Activated T-helper 1 cell treated with anti-CD3 and anti-CD28 coated beads, Interleukin-2, amount 50 U/mL, for 16 hours (primary cell): ENCODE measurements at places on chromosomes 5 and 9.

- peak; percentile 14 for DNase-seq
Measured at GRCh38 chr9:71766663-71767062, 1.6 kb downstream of the CEMIP2 start.

- DNase-seq = no peak
Measured at GRCh38 chr9:38162332-38163211, 93.5 kb upstream of the SHB start.

- DNase-seq = no peak
Measured at GRCh38 chr5:14512574-14512973, 69.0 kb upstream of the OTULINL start.

DNA sequence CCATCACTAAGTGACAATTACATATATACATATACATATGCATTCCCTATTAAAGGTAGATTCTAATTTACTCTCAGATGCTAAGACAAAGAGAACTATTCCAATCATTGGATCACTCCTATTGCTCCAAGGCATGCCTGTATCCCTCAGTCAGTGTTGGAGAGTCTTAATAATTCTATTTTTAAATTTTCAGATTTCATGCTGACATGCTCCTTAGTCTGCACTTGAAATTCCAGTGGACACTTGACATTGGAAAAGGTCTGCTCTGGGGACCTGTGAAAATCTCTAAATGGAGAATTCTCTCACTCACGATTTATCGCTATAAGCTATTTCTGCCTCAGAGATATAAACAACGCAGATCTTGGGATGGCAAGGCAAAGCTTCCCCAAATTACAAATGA lies 3.9 kb upstream of the FUBP3 start:
- DNase-seq = no peak

- no peak for DNase-seq
Measured at GRCh38 chr5:139668064-139668880, 20.1 kb downstream of the CXXC5 start.
